ENCODE measurements at places on chromosomes 2 and 18.

GRCh38 chr2:178392215-178392614 is 58.8 kb downstream of the PRKRA start:
- no peak for DNase-seq

GRCh38 chr2:40488927-40489677 is 37.2 kb upstream of the SLC8A1 start:
- DNase-seq = no peak

GRCh38 chr2:85134255-85134895 is 1.2 kb downstream of the TCF7L1 start:
- DNase-seq = no peak

DNA sequence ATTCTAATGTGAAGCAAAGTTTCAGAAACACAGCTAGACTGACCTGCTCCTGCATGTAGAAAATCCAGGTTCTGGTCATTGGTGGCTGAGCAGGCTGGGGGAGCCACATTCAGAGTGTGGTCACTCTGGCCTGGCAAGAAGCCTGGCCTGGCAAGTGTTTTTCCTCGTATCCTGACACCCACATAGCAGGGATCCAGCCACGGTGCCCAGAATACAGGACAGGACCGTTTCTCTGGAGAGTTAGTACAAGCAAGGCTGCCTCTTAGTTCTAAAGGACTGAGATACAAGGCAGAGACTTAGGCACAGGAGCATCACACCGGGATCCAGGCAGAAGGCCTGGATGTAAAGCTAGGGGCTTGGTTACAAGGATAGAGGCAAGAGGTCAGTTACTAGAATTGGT is 4.8 kb upstream of the LAMA1 start:
- no peak for DNase-seq

DNA sequence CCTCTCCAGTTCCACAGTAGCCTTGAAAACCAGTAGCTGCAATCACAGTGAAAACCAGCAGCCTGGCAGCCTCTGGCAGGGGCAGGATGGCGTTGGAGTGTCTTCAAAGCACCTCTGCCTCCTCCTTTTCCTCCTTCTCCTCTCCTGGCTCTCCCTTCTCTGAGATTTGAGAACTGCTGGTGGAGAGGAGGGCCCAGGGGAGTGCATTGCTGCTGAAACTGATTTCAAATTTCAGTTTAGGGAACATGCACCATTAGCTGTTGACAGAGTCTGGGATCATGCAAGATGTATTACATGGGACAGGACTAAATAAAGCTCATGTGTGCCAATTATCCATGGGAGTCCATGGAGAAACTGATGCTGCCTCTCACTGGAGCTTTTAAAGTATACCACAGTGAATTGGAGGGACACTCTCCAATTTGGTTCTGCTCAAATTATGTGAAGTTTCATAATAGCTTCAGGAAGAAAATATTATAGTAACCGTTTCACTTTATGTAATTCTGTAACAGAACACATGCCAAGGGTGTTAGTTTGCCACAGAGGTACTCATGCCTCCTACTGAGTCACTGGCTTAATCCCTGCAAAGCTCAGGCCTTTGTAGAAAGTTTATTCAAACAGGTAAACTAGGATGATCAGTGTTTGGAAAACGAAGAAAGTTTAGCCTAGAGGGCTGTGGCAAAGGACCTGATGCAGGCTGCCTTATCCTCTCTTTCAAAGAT is 146.1 kb downstream of the PRPF40A start:
- DNase-seq = no peak

DNA sequence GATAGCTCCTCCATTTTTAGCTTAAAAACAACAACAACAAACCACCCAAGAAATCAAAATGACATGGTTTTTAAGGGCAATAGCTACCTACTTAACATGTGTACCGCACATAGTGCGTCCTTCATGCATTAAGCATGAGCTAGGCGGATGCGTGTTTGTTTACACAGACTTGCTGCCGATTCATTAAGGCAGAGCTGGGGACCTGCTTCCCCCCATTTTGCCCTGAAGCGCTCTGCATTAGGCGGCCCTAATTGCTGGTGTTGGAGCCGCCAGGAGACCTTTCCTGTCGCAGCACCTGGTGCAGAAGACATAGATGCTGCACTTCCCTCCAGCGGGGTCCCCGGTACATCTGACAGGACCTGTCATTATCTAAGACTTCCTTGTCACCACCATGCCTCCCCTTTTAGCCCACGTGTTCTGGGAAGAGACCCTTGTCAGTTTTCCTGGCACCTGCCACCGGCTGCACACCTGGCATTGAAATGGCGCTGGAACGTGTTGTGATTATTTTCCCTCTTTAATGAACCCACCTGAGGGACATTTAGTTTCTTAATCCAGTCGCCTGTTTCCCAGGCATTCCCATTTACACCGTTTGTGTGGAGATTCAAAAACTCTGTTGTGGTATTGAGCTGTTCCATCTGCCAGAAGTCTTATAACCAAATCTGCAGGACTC is 261.1 kb upstream of the RAB12 start:
- no peak for DNase-seq

DNA sequence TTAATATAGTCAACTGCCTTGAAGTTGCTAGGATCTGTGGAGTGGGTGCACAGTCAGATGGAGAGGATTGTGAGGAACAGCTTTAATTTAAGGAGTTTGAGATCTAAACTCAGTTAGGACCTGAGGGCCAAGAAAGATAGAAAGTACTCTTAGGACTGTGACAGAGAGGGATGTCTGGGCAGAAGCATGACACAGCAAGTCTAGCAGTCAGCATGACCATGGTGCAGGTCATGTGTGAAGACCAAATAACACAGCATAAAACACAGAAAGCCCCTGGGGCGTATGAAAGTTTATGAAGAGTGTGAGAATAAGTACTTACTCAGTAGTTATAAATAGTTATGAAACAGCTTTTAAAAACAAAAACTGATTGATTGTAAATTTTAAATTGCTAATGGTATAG is 107.2 kb downstream of the GALNT1 start:
- no peak for DNase-seq

DNA sequence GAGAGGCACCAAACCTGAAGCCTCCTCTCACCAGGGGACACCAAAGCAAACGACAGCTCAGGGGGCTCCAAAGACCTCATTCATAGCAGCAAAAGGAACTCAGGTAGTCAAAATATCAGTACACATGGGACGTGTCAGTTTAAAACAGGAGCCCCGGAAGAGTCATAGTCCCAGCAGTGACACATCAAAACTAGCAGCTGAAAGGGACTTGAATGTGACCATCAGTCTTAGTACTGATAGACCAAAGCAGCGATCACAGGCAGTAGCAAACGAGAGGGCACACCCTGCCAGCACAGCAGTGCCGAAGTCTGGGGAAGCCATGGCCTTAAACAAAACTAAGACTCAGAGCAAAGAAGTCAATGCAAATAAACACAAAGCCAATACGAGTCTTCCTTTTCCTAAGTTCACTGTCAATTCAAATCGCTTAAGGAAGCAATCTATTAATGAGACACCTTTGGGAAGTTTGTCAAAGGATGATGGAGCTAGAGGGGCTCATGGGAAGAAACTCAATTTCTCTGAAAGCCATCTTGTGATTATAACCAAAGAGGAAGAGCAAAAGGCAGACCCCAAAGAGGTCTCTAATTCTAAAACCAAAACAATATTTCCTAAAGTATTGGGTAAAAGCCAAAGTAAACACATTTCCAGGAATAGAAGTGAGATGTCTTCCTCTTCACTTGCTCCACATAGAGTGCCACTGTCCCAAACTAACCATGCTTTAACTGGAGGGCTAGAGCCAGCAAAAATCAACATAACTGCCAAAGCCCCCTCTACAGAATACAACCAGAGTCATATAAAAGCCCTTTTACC is 1.2 kb downstream of the GALNT5 start:
- DNase-seq = no peak

DNA sequence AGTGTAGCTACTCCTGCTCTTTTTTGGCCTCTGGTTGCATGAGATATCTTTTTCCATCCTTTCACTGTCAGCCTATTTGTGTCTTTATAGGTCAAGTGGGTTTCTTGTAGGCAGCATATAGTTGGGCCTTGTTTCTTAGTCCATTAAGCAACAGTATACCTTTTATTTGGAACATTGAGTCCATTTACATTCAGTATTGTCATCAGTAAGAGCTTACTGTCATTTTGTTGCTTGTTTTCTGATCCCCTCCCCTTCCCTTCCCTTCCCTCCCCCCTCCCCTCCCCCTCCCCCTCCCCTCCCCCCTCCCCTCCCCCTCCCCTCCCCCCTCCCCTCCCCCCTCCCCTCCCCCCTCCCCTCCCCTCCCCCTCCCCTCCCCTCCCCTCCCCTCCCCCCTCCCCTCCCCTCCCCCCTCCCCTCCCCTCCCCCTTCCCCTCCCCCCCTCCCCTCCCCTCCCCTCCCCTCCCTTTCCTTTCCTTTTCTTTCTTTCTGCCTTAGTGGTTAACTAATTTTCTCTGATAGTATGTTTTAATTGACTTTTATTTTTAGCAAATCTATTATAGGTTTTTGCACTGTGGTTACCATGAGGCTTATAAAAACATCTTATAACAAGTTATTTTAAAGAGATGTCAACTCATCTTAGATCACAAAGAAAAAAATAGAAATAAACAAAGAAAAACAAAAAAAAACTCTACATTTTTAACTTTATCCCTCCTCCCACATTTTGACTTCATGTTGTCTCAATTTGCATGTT is 13.2 kb upstream of the DCDC2C start:
- DNase-seq = no peak

DNA sequence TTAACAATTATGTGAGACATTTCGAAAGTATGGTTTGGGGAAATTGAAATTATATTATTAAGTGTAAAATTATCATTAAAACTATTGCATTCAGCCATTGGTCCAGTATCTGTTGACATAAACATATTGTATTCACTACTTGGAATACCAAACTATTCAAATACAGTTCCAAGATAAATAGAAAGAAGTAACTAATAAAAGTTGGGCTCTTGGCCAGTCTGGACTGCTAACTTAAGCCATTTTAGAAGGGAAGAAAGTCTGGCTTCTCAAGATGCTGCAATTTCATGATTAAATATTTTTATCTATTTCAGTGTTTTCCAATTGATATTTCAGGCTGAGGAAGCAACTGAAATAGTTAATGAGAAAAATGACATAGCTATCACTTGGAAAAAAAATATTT is 109.8 kb upstream of the CHRNA1 start:
- no peak for DNase-seq

- DNase-seq = no peak
Measured at GRCh38 chr2:117801826-117802225, 12.7 kb upstream of the DDX18 start.

- DNase-seq = no peak
Measured at GRCh38 chr18:79763407-79763806, 34.3 kb upstream of the KCNG2 start.

DNA sequence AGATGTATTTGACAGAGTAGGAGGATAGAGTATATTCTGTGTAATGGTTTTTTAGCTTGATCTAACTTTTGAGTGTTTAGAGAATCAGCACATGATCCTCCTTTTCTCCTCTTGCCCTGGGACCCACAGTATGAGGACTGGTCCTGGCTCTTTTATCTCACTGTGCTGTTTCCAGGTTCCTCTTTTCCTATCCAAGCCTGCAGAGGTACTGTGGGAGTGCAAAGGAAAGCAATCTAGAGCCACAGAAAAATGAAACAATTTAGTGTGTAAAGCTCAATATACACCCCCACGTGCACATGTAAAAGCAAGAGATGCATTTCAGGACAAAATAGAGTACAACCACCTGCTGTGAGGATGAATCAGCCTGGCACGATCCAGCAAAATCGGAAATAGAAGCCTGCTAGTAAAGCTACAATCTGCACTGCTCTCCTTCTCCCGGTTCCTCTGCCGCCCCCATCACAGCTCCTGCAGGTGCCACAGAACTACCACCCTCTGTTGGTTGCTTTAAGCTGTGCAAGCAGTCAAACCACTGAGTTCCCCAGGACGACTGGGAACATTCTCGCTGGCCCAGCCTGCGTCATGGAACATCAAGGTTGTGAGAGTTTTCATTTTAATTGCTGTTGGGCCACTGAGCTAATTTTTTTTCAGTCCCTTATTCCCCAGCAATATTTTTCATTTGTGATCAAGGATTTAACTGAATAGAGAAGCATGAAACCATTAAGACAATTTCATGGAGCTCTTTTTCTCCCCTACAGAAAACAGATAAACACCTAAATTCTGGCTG is 47.8 kb upstream of the MAPRE3 start:
- DNase-seq = no peak

GRCh38 chr2:29803537-29803936 is 117.8 kb downstream of the ALK start:
- no peak for DNase-seq

DNA sequence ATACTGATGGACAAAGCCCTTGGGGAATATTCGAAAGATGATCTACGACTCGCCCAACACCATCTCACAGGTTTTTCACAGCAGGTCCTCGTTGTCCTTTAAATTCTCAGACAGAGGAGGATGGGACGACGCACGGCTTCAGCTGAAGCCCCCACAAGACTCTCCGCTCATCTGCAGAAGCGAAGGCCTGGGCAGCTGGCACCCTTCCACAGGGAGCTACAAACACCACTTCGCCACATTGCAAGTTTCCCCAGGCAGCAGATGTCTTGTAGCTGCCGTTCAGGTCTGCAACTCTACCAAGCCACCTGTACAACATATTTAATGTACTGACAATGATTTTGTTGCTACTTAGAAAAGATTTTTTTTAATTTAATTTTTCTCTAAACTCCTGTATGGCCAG is 642.9 kb downstream of the ZEB2 start:
- no peak for DNase-seq

- no peak for DNase-seq
Measured at GRCh38 chr2:221600388-221600787, 28.3 kb upstream of the EPHA4 start.

GRCh38 chr2:554444-554843 is 122.8 kb downstream of the TMEM18 start:
- DNase-seq = no peak

DNA sequence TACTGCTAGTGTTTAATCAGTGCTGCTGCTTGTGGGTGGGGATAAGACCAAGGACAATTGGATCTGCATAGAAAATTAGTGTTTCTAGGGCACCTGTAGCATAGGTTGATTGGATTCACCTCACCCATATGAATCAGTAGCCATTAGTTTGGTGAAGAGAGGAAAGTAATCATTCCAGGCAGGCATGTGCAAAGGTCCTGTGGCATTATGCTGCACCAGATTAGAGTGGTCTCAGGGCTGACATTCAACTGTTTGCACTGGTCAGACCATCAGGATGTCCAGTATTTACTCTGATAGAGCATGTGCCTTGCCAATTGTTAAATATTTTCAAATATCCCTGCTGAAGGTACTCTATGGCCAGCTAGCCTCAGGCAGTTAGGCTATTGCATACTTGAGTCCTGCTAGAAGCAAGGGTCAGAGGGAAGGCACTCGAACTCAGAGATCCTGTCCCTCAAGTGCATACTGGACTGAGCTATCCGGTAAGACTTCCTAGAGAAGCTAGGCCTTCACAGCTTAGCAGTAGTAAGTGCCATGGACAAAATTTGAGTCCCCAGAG is 64.7 kb downstream of the SKA1 start:
- no peak for DNase-seq

GRCh38 chr2:29242621-29243375 is 127.6 kb downstream of the CLIP4 start:
- DNase-seq = no peak

- no peak for DNase-seq
Measured at GRCh38 chr18:56962322-56962721, 184.6 kb upstream of the BOD1L2 start.

Data from effector CD4-positive, alpha-beta T cell (primary cell).